ENCODE measurements at places on chromosomes 3 and 15. TPM values are rescaled to one million over a fixed set of nuclear protein-coding genes. Genes with fewer than 3 reads are reported as not detected.

PPM1L gene
- total RNA-seq = 3.4 TPM

CFAP161 gene
- 0.11 TPM for total RNA-seq

CYP1A2 gene
- total RNA-seq = not detected

CHMP2B gene
- 23.0 TPM for total RNA-seq

LRRC2 gene
- total RNA-seq = not detected

CIDEC gene
- not detected for total RNA-seq

LYZL4 gene
- total RNA-seq = not detected

SPTBN5 gene
- 0.11 TPM for total RNA-seq

ZDHHC23 gene
- 35.6 TPM for total RNA-seq
